ENCODE measurements at places on chromosomes 16 and 17. TPM values are rescaled to one million over a fixed set of nuclear protein-coding genes. Genes with fewer than 3 reads are reported as not detected.
A peak's percentile ranks its signal among the peaks of the same experiment; 100 is the strongest.

The LGALS3BP gene
- 258 TPM for total RNA-seq

The ACSM2A gene
- not detected for total RNA-seq

The TNFRSF13B gene
- total RNA-seq, result not detected

The TNS4 gene
- total RNA-seq, result not detected

The GDPD3 gene
- not detected for total RNA-seq

The GNG13 gene
- total RNA-seq, result not detected

The WSCD1 gene
- total RNA-seq, result 55.6 TPM

The PABPN1L gene
- total RNA-seq, result not detected

The MON1B gene
- total RNA-seq, result 19.3 TPM

The OR1F1 gene
- 0.52 TPM for total RNA-seq

The TP53TG3B gene
- not detected for total RNA-seq

The SERPINF2 gene
- 0.07 TPM for total RNA-seq

The SLC4A1 gene
- not detected for total RNA-seq

The RRN3 gene
- total RNA-seq, result 19.5 TPM

GRCh38 chr17:55959756-55960155, 193.5 kb upstream of the ANKFN1 start:
- DNase-seq, result no peak

GRCh38 chr16:86982347-86982596, 334.9 kb downstream of the C16orf95 start:
- no peak for DNase-seq

GRCh38 chr17:68102318-68102758, 66.8 kb downstream of the KPNA2 start:
- DNase-seq, result no peak

GRCh38 chr17:5181509-5182305, 10.0 kb downstream of the ZNF594 start:
- no peak for DNase-seq

DNA sequence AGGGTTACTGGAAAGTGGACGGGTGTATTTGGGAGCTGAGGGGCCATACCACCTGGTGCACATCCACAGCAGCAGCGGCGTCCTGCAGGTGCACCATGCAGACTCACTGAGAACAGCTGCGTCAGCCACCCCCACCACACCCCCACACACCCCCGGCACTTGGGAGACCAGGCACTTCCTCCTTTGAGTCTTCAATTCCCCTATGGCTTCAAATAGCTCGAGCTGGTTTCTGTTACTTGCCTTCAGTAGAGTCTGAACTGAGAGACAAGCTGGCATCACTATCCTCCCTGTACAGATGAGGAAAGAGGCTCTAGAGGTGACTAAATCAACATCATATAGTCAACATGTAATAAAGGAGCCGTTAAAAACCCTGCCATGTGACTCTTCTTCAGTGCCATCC, 15.4 kb downstream of the CUEDC1 start:
- DNase-seq, result no peak

DNA sequence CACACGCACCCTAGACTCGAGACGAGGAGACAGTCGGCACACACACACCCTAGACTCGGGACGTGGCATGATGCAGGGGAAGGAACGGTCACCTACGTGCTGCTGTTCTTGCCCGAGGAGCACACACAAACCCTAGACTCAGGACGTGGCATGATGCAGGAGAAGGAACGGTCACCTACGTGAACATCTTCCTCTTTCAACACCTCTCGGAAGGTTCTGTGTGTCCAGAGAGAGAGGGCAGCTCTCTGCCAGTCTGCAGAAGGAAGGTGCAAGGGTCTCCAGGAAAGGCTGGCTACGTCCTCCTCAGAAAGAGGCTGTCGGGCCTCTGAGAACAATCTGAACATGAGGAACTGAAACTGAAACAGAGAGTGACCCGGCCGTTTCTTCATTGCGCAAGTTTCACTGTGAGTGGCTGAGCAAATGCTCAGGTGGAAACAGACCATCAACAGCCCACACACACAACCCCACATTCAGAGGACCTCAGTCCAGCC, 43.4 kb downstream of the ZNF276 start:
- DNase-seq, result no peak

GRCh38 chr16:59698346-59699020, 964.4 kb upstream of the GOT2 start:
- DNase-seq, result no peak

GRCh38 chr16:48629016-48629415, 19.0 kb upstream of the N4BP1 start:
- no peak for DNase-seq

DNA sequence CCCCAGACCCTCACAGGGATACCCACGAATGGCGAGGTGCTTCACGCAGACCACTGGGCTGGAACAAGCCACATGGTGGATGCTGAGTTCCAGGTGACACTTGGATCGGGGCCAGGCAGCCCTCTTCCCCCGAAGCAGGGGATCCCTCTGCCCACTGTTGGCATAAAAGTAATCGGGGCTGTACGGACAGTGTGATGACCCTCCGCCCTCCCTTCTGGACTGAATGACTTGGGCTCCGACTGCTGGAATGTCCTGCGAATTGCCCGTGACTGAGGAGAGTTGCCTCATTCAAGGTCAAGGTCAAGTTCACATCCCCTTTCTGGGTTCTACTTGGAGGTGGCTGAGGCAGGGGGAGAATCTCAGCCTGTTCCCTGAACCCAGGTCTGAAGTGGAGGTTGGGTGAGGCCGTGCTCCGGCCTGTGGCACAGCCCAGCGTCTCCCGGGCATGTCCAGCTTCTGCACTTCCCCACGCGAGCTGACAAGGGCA, 28.5 kb upstream of the CREBBP start:
- no peak for DNase-seq

DNA sequence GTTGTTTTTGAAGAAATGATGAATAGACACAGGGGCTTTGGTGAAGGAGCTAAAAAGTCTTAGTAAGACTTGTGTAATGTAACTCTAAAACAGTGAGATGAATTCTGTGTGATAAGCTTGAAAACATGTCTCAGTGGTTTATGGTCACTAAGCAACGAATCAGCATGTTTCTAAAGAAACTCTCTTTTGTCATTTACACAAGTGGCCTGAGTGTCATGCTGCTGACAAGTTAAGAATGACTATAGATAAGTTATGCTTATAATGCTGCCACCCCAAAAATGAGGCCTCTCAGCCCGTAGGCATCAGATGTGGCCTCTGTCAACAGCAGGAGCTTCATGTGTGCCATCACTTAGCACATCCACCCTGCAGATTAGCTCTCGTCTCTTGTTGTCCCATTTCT, 8.7 kb downstream of the COX10 start:
- no peak for DNase-seq

DNA sequence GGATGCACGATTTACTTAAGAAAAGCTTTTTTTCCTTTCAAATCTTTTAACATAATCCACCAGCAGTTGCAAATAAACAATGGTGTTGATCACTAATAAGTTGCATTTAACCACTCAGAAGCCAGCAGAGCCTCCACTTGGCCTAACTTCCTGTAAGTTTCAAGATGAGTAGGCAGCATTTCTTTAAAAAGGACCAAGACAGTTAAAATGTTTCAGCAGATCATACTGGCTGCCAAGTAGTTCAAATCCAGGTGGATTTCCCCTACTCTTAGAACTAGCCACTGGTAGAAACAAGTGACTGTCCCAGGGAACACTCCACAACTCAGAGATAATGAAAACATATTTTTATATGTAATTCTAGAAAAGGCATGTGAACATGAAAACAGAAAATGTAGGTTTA, 17.0 kb upstream of the RFFL start:
- no peak for DNase-seq

DNA sequence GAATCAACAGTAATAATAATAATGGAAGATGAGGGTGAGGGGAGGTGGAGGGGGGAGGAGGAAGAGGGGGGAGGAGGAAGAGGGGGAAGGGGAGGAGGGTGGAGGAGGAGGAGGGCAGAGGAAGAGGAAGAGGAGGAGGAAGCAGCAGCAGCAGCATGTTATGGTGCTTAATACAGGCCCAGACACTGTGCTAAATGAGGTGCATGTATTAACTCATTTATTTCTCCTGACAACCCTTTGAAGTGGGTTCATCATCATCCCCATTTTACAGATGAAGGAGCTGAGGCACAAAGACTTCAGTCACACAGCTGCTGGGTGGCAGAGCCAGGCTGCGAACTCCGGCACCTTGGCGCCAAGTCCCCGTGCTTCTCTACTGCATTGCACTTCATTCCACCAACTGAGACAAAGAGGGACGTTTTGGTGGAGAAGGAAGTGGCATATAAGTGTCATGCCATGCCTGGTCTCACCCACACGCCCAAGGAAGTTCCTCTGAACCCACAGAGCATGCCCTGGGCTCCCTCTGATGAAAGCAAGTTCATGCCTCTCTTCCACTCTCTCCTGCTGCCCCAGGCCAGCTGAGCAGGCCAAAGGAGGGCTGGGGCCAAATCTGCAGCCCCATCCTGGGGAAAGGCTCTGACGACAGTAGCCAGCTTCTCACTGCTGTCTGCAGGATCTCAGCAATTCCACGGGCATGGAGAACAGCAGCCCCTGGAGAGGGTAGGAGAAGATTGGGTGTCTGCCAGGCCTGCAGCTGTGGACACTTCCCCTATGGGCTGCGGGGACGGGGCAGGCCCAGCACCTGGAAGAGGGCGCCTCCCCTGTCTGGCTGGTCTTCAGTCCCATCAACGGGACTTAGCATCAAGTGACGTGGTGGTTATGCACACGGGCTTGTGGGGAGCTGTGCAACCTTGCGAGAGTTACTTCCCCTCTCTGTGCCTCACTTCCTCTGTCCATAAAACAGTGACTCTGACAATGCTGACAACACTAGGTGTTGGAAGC, 21.8 kb downstream of the XYLT1 start:
- no peak for DNase-seq

DNA sequence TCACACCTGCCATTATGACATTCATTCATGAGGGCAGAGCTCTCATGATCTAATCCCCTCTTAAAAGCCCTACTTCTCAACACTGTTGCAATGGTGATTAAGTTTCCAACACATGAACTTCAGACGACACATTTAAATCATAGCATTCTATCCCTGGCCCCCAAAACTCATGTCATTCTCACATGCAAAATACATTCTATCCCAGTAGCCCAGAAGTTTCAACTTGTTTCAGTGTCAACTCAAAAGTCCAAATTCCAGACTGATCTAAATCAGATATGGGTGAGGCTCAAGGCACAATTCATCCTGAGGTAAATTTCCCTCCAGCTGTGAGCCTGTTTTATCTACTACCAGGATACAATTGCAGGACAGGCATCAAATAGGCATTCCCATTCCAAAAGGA, 25.2 kb downstream of the LYRM1 start:
- no peak for DNase-seq

GRCh38 chr17:29215717-29216116, 30.9 kb upstream of the CRYBA1 start:
- DNase-seq, result peak; percentile 20

DNA sequence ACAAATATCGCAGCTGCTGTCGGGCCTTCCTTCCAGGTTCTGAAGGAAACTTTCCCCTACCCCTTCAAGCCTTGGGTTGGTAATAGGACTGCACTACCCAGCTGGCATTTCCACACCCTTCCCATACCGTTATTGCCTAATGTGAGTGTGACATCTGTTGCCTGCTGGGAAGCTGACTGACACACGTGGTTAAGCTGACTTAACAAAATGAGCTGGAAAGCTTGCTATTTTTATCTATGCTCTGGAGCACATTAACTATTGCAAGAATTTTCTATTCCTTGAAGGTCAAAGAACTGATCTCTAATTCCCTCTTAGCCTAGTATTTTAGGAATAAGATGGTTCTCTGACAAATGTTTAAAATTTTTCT, 79.5 kb downstream of the PMP22 start:
- peak; percentile 32 for DNase-seq

GRCh38 chr17:56125830-56126819, 27.1 kb upstream of the ANKFN1 start:
- no peak for DNase-seq

GRCh38 chr16:70746708-70747424, 54.1 kb downstream of the VAC14 start:
- DNase-seq, result peak; percentile 73

DNA sequence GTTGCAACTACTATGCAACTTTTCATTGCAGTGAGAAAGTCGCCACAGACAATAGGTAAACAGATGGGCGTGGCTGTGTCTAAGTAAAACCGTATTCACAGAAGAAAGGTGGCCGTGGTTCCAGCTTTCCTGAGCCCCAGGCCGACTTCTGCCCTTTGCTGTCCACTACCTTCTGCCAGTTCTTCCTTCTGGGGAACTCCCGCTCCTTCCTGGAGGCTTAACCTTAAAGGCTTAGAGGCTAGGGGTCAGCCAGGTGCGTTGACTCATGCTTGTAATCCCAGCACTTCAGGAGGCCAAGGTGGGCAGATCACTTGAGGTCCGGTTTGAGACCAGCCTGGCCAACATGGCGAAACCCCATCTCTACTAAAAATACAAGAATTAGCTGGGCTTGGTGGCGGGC, 2.1 kb upstream of the SEPTIN12 start:
- no peak for DNase-seq

DNA sequence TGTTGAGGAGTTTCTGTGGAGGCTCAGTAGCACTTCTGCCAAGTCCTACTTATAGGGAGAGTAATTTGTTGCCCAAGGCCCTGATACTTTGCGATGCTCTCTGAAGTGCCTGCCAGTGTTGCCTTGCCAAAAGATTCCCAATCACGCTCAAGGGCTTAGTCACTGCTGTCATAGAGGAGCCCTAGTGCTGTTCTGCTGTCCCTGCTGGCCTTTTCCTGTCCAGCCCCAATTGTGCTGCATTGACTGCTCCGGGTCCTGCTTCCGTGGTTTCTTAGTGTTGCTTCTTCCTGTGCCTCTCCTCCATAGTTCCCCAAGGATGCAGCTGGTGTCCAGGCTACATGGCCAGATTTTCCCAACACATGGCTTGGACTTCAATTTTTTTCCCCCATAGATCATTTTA, 13.9 kb downstream of the NUP93 start:
- no peak for DNase-seq

DNA sequence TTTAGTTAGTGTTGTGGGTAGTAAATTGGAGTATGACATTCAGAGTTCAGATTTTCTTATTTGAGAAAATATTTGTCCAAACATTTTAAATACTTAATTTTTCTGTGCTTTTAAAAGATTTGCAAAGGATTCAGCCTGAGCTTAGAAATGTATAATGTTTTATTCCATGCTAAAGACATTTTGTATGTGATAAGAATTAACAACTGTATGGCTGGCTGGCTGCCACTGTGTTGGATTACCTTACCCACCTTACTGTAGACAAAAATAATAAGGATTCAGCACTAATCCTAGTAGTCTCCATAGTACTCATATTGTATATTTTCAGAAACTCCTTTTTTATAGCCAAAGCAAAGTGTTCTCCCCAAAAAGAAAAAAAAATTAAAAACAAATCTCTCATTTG, 74.8 kb downstream of the TANC2 start:
- no peak for DNase-seq

DNA sequence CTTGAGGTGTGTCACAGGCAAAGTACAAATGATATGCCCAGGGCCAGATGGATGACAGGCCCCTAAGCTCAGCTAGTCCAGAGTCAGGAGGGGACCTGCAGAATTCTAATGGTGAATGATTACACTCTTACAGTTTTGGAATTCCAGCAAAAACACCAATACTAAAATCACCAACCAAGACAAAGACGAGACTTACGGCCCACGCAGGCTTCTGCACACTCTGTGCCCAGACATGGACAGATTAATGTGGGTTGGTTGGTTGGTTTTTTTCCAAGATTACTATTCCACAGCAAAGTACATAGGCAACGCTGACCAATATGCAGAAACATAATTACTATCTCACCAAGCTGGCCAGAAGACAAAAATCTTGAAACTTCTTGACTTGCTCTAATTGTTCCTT, 9.7 kb downstream of the ADCY9 start:
- DNase-seq, result no peak

Data from epithelial cell of proximal tubule (primary cell).